Activated naive CD4-positive, alpha-beta T cell treated with anti-CD3 and anti-CD28 coated beads, Interleukin-2, amount 50 U/mL, for 16 hours (primary cell): ENCODE measurements at places on chromosomes 2 and 18.

GRCh38 chr18:51137891-51138290, 59.6 kb downstream of the MEX3C start:
- no peak for DNase-seq

DNA sequence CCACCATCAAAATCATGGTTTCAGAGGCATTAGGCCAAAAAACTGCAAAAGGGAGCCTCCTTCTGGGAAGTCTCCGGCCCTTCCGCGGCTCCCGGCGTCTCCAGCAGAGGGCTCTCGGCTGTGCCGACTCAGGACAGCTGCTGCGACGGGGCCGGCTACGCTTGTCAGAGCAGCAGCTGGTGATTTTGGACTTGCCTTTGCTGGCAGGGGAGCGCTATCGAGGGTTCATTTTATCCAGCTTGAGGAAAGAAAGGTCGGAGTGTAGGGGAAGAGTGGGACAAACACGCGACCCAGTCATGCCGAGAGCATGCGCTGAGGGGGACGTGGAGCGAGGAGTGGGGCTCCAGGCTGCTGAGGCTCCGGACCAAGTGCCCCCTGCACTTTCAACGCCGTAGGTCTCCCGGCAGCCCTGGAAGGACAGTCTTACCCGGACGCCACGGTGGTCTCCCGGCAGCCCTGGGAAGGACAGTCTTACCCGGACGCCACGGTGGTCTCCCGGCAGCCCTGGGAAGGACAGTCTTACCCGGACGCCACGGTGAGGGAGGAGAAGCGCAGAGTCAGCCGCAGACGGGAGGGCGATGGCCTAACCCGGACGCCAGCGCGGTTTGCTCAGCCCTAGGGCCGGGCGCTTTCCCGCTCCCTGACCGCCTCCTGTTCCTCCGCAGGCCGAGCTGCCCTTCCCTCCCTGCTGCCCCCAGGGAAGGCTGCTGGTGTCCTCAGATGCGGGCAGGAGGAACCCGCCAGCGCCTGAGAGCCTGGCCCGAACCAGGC, 21.7 kb downstream of the DDX18 start:
- DNase-seq = peak; percentile 60

DNA sequence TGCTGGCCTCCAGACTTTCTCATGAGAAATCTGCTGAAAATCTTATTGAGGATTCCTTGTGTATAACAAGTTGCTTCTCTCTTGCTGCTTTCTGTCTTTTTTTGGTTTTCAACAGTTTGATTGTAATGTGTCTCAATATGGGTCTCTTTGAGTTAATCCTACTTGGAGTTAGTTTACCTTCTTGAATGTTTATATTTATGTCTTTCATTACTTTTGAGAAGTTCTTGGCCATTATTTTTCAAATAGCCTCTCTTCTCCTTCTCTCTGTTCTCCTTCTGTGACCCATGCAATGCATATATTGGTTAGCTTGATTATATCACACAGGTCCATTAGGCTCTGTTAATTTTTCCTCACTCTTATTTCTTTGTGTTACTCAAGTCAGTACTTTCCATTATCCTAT, 67.4 kb upstream of the ADAM23 start:
- no peak for DNase-seq

DNA sequence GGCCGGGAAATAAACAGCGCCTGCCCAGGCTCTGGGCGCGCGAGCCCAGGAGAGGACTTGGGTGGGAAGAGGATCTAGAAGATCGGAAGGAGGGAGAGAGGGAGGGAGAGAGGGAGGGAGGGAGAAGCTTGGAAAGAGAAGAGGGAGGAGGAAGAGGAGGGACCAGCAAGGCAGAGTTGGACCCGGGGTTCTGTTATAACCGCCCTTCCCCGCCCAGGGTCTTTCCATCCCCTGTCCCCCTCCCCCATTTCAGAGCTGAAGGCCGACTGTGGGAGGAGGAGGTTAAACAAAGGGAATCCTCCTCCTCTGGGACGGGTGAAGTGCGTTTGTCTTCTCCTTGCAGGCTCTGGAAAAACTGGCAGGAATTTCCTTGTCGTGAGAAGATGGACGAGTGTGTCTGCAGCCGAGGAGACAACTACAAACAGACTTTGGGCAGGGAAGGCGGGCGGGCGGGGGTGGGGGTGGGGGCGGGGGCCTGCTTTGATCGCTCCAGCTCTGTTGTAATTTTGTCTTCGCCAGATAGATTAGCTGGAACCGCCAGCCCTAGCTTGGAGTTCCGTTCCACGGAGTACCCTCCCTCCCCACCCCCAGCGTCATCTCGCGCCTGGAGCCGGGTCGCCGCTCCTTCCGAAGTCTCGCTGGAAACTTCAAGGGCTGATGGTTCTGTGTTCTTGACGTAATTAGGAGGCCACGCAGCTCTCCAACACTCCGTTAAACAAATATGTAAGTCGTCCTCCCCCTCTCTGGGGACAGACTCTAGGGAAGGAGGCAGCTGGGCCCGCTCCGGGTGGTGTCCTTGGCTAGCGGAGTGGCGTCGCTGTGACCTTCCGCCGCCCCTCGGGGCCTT, 6.4 kb upstream of the SP9 start:
- no peak for DNase-seq

DNA sequence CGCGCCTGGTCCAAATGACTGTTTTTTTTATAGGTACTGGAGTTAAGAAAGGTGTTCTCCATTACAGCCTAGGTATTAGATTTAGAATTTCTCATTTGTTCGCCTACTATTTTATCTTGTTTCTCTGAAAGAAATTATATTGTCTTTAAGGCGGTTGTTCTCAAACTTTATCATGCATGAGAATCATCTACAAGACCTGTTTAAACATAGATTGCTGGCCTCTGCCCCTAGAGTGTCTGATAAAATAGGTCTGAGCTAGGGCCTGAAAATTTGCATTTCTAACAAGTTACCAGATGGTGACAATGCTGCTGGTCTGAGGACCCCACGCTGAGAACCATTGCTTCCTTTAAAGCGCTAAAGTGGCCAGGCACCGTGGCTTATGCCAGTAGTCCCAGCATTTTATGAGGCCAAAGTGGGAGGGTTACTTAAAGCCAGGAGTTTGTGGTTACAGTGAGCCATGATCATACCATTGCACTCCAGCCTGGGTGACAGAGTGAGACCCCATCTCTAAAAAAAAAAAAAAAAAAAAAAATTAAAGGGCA, 34.0 kb upstream of the RNF138 start:
- no peak for DNase-seq

GRCh38 chr2:201327678-201328077, 29.5 kb downstream of the FLACC1 start:
- DNase-seq = no peak

DNA sequence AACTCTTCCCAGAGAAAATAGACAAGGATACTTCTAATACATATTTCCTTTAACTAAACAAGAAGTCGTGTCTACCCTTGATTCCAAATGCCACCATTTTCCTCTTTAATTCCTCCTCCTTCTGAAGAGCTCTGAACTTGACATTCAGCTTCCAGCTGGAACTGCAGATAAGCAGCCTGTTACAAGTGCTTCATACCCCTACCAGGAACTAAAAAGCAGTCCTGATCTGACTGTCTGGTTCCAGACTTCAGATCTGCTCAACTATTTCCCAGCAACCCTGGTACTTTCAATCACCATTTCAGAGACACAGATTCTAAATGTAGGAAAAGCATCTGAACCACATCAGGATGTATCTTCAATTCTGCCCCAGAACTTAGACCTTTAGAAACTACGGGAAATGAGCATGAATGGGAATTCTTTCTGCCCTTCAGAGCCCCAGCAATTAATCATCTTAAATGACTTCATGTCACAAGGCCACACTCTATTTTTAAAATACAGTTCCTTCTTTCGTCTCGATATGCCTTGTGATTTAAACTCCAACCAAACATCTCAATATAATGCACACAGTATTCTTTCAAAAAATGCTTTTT, 159.5 kb downstream of the L3MBTL4 start:
- no peak for DNase-seq
